ENCODE measurements at places on chromosomes 5 and 9. TPM values are rescaled to one million over a fixed set of nuclear protein-coding genes. Genes with fewer than 3 reads are reported as not detected.

The ALDH1B1 gene
- 44.0 TPM for total RNA-seq

The SHISAL2B gene
- 10.4 TPM for total RNA-seq

The SH3GL2 gene
- total RNA-seq: 1.2 TPM

The WWC1 gene
- total RNA-seq: 6.3 TPM

The HAVCR1 gene
- not detected for total RNA-seq

The TAF11L5 gene
- not detected for total RNA-seq

The SGCD gene
- not detected for total RNA-seq

The PKD2L2 gene
- total RNA-seq: not detected

The CETN3 gene
- total RNA-seq: 172 TPM

- no peak for DNase-seq
These were observed 78.7 kb downstream of the XRCC4 start for GRCh38 chr5:83156001-83156400.

GRCh38 chr5:131773805-131774204 lies 23.0 kb downstream of the FNIP1 start:
- DNase-seq: no peak

- peak; percentile 61 for DNase-seq
These were observed 383.0 kb downstream of the EBF1 start for GRCh38 chr5:158716668-158717067.

GRCh38 chr5:10499776-10500175 lies 58.1 kb downstream of the ROPN1L start:
- DNase-seq: no peak

- DNase-seq: no peak
These were observed 43.4 kb downstream of the HACD4 start for GRCh38 chr9:20988061-20988460.

DNA sequence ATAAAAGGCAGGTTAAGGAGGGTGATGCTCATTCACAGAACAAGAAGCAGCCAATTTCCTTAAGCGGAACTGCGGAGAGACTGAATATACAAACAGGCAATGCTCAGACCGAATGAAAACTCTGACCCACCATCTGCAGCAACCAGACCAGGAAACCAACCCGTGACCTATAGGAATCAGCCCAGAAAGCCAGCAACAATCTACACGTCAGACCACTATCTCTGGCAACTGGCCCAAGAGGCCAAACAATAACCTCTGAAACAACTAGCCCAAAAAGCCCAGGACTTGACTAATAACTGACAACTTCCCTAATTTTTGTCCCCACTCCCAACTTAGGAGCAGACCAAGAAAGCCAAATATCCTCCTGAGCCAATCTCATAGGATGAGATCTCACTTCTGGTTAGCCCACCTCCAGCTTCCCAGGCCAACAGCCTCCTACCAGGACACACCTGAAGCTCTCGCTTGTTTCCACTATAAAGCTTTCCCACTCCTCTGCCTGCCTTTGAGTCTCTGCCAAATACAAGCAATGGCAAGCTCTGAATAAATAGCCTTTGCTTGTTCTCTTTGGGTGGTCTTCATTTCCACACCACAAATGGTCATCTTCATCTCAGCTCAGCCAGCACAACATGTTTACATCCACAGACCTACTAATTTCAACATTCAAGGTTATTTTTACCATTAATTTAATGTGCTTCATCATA lies 168.5 kb downstream of the HSD17B3 start:
- no peak for DNase-seq

DNA sequence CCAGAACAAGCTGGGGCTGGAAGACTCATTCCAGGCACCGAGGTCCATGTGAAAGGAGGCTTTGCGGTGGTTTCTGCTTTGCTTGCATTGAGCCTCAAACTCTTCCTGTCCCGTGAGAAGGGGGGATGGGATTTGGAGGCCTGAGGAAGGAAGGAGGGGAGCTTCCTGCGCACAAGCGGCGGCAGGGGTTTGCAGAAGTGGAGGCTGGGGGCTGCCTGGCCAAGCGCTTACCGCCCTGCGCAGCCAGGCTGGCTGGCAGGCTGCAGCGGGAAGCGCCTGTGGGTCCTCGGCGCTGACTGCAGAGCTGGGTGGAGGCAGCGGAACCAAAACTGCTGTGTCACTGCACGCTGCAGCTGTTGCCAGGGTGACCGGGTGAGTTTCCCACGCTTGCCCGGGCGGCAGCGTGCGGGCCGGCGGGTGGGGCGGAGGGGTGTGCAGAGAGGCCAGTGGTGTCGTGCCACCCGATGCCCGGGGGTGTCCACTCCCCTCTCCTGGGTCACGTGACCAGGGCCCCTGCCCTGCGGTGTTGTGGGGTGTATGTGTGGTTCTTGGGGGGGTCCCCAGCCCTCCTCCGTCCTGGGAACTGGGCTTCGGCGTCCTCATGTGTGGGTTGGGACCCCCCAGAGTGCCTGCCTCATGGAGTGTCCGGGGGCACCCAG lies 81.0 kb downstream of the RXRA start:
- peak; percentile 76 for DNase-seq

- no peak for DNase-seq
These were observed 222.1 kb downstream of the SYK start for GRCh38 chr9:91023741-91024140.

DNA sequence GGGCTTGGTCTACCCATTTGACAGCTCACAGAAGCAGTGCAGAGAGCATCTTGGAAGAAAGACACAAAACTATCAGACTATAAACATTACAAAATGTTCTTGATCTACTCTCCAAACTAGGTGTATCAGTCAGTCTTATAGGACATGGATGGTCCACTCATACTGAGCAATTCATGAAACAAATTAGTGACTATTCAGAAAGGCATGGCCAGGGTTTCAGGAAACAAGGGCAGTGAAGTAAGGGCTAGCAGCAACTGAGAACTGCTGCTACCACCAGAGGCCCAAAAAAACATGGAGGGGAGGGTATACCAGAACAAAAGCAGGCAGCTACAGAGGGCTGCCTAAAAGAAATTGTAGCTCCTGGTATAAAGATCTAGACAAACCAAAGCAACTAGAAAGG lies 287.0 kb downstream of the PIK3R1 start:
- no peak for DNase-seq

GRCh38 chr5:151195622-151196021 lies 28.3 kb downstream of the CCDC69 start:
- DNase-seq: no peak

- no peak for DNase-seq
These were observed 203.3 kb downstream of the SLIT3 start for GRCh38 chr5:169097374-169098326.

GRCh38 chr9:97563458-97564135 lies 62.1 kb downstream of the TMOD1 start:
- no peak for DNase-seq

DNA sequence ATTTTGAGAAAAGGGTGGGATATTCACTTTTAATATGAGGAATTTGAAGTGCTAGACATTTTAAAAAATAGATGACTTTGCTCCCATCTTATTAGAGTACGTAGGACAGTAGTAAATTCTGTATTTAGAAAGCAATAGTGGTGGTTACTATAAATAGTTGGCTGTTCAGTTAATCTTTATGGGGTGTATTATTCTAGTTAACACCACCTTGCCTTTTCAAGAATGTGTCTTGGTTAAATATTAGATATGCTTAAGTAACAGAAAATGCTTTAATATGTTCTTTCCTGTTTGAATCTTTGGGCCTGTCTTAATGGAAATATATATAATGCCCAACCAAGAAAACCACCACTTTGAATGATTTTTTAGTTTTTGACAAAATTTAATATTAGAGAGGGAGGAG lies 608.7 kb upstream of the FAM174A start:
- no peak for DNase-seq

- DNase-seq: peak; percentile 46
These were observed 171.5 kb downstream of the EFNA5 start for GRCh38 chr5:107499237-107499636.

DNA sequence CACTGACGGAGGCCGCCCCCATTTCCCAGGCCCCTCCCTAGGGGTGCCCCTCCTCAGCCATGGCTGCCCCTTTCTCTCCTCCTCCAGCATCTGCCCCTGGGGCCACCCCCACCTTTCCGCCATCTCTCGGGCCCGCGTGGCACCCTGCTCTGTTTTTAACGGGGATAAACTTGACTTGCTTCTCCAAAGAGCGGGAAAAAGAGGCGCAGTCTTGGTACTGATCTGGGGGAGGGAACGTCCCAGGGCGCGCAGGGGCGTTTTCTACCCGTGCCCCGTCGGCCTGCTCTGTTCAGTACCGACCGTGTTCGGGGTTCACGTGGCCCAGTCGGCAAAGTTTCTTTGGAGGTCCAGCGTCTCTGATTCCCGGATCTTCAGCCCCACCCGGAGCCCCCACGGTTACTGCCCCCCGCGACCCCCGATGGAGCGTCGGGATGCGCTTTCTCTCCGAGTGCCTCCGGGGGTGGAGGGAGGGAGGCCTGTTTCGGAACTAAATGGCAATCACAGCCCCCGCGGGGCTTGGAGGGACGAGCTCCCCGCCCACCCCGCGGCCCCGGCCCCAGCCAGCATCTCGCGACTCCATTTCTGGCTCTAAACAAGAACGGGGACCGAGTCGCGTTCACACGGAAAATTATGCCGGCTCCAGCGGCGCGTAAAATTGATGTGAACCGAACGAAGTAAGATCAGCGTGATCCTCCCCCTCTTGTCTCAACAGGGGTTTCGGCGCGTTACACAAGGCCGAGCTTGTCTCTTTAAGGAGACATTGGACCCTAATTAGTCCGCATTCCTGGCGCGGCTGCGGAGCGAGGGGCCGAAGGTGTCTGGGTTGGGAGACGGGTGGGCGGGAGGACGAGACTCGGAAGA lies 1.1 kb upstream of the TLE4 start:
- DNase-seq: peak; percentile 97

DNA sequence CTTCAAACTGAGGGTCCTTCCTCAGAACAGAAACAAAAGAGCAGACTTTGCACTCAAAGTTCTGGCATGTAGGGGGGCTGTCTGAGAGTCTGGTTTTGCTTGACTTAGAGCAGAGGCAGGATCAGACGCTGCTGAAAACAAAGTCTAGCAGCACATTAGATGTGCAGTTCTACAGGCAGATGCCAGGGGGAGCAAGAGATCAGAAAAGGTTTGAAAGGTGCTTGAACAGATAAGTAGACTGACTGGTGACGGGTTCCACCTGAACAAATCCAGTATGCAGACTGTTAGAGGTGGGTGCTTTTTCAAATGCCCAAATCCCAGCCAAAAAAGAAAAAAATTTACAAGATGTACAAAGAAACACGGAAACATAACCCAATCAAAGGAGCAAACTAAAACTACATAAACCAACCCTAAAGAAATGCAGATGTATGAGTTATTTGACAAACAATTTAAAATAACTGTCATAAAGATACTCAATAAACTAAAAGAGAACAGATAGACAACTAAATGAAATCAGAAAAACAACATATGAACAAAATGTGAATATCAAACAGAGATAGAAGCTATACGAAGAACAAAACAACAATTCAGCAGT lies 194.7 kb upstream of the FREM1 start:
- DNase-seq: peak; percentile 69

GRCh38 chr5:179730852-179731251 lies 1.8 kb upstream of the MAML1 start:
- DNase-seq: no peak

DNA sequence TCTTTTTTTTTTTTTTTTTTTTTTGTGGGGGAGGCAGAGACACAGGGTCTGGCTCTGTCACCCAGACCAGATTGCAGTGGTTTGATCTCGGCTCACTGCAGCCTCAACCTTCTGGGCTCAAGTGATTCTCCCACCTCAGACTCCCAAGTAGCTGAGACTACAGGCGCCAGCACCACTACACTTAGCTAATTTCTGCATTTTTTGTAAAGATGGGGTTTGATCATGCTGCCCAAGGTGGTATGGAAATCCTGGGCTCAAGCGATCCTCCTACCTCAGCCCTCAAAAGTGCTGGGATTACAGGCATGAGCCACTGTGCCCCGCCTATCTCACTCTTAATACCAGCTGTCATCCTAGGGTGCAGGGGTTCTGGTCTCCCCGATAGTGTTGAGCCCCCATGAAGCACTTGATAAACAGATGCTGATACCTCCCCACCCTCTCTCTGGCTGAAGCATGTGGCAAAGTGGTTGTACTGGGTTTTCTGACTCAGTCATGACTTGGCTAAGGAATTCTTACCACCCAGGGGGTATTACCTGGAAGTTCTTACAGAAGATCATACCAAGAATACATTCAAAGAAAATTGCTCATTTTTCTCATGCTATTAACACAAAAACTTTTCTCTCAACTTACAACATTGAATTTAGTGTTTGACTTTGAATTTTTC lies 110.2 kb upstream of the DAPK1 start:
- no peak for DNase-seq
